ENCODE measurements at places on chromosomes 7 and 10.

DNA sequence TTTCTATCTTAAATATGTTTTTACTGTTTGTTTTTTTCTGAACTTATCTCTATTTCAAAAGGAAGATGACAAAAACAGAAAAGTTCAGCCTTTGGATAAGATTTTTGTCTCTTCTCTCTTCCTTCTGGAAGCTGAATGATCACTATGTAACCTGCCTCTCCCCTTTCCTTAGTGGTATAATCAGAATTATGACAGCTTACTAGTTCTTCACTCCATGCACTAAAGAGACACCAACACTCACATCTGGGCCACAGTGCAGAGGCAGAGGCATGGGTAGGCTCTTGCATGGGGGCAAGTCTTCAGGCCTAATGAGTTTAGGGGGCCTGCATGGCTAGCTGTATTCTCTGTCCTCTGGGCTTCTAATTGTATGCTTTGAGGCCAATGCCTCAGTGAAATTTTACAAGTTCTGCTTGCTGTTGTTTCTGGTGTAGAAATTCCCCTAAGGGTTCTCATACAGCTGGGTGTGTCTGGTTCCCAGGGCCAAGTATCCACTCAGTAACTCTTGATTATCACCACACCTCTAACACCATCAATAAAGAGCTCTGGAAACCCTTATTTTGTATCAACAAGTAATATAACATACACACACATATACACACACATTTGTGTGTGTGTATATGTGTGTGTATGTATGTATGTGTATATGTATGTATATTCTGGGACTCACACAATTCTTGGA is 96.8 kb upstream of the POM121L12 start:
- no peak for DNase-seq

DNA sequence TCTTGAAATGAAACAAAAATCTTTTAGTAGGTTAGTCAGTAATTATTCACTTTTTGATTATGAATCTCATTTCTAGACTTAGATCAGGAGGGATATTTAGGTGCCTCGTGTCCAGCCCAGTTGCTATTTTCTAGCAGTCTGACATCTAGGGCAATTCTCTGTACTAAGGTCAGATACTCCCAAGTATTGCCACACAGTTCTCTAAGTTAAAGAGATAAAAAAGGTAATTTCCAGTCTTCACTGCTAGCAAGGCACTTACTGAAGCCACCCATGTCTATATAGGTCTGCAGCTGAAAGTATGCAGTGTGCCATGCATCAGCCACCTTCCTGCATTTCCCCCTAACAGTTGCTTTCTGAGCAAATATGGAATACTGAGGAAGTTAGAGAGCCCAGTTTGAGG is 83.4 kb downstream of the PON1 start:
- DNase-seq = no peak

- DNase-seq = no peak
Measured at GRCh38 chr10:48890888-48891850, 48.5 kb downstream of the LRRC18 start.

- no peak for DNase-seq
Measured at GRCh38 chr10:4503076-4503475, 322.9 kb upstream of the AKR1E2 start.

- DNase-seq = no peak
Measured at GRCh38 chr10:106139915-106140314, 1024.6 kb downstream of the SORCS1 start.

GRCh38 chr7:66105263-66105748 is 9.3 kb upstream of the CRCP start:
- DNase-seq = no peak

DNA sequence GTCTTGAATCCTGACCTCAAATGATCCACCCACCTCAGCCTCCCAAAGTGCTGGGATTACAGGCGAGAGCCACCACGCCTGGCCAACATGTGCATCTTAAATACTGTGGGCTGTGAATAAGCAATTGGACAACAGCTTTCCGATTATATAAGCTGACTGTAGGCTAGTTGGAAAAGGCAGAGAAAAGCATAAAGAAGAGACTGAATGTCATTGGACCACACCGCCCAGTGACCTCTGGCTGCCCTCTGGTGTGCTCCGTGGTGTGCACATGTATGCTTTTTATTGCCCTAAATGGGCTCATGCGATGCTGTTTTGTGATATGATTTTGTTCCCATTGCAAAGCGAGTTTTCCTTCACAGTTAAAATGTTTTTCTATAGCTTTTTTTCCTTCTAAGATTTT is 15.4 kb upstream of the CSGALNACT2 start:
- no peak for DNase-seq

- no peak for DNase-seq
Measured at GRCh38 chr7:1488016-1488415, 16.2 kb downstream of the INTS1 start.

- DNase-seq = no peak
Measured at GRCh38 chr10:34759837-34760215, 55.3 kb downstream of the PARD3 start.

- DNase-seq = no peak
Measured at GRCh38 chr7:52119537-52119936, 802.9 kb upstream of the COBL start.

- no peak for DNase-seq
Measured at GRCh38 chr7:67866054-67866453, 869.4 kb downstream of the TYW1 start.

DNA sequence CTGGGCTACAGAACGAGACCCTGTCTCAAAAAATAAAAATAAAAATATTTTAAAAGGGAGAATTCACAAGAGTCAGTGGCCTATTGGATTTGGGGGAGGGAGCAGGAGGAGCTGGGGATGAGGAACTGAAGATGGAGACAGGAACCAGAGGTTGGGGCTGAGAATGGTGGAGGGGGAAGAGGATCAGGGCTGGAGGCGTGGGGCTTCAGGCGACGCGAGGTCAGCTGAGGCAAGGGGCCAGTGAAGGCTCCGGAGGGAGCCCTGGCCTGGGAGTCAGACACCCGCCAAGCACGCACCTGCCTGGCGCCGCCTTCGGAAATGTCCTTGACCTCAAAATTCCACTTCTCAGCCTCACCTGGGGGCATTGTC is 671 bp upstream of the CLEC2L start:
- no peak for DNase-seq

GRCh38 chr7:44646176-44646920 is 39.9 kb downstream of the OGDH start:
- DNase-seq = no peak

- DNase-seq = no peak
Measured at GRCh38 chr10:122139627-122140170, 131.4 kb upstream of the BTBD16 start.

DNA sequence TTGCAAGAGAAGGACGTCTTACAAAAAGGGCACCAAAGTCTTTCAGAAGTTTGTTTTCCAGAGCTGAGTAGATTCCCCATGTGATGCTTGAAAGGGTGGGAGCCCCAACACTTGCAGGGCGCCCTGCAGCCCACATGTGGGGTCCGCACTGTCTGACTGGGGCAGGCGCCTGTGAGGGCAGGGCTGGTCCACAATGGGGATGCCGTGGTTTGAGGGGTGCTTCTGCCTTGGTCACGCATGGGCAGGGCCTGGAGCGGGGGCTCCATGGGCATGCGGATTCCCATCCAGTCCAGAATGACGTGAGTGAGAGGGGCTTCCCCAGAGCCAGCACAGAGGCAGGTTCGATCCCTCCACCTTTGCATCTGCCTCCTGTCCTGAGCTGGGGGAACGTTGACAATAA is 101.5 kb upstream of the SHH start:
- DNase-seq = no peak

DNA sequence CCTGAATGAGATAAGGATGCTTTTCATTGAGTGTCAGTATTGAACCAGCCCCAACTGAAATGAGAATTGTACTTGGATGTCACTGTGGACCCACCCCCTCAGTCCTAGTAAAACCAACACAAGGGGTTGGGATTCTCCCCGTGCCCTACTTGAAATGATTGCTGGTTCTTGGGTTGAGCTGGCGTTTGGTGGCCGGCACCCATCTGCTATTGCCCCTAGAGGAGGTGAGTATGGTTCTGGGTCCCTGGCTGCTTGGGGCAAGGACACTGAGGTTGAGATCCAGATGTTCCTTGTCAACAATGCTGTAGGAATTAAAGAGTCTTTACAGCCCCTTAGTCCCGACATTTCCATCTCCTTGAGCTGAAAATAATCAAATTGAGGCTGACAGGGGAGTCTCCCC is 170.0 kb upstream of the ZNF32 start:
- no peak for DNase-seq

GRCh38 chr7:1232623-1233332 is at the start of gene UNCX:
Gene UNCX (plus strand): TSS chr7:1232872. CDS start chr7:1233018, 146 bp downstream.
- DNase-seq = no peak

- DNase-seq = no peak
Measured at GRCh38 chr7:42189535-42189934, 47.5 kb downstream of the GLI3 start.

DNA sequence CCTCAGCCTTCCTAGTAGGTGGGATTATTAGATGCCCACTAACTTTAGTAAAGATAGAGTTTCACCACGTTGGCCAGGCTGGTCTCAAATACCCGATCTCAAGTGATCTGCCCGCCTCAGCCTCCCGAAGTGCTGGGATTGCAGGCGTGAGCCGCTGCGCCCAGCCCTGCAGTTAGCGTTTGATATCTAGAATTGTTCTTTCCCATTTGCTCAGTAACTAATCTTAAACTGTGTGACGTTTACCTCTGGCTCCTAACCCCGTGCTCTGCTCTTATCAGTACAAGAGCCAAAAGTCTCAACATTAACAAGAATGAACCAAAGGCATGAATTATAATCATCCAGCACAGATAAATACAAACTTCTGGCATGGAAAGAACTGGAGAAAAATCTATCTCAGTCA is 47.4 kb downstream of the IGF2BP3 start:
- DNase-seq = no peak

GRCh38 chr10:124000792-124001201 is 92.6 kb downstream of the CHST15 start:
- no peak for DNase-seq

- DNase-seq = no peak
Measured at GRCh38 chr10:35874311-35875015, 232.4 kb upstream of the FZD8 start.

DNA sequence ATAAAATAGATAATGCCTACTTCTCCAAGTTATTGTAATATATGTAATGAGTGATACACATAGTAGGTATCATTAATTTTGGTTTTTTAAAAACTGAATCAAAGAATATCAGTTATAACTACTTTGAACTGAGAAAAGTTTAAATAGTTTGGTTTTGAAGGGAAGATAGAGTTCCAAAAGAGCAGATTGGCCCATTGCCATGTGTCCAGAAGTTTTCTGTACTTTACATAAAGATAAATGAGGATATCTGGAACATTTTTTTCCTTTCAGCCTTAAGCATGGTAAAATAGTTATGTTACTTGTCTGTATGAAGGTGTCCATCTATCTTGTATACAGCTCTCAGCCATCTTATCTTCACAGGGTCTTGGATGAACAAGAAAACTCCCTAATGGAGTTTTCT is 97.9 kb upstream of the MXI1 start:
- no peak for DNase-seq

GRCh38 chr7:67407392-67408071 is 410.9 kb downstream of the TYW1 start:
- no peak for DNase-seq

GRCh38 chr10:22986771-22987542 is 59.1 kb downstream of the ARMC3 start:
- no peak for DNase-seq

DNA sequence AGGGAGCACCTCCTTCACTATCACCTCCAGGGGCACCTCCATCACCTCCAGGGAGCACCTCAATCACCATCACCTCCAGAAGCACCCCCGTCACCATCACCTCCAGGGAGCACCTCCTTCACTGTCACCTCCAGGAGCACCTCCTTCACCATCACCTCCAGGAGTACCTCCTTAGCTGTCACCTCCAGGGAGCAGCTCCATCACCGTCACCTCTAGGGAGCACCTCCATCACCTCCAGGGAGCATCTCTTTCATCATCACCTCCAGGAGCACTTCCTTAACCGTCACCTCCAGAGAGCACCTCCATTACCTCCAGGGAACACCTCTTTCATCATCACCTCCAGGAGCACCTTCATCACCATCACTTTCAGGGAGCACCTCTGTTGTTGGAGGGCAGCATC is 103.0 kb downstream of the DNAJB6 start:
- DNase-seq = no peak

GRCh38 chr10:49319206-49319605 is 20.2 kb downstream of the C10orf71 start:
- DNase-seq = no peak

- DNase-seq = no peak
Measured at GRCh38 chr10:77409697-77410471, 227.7 kb downstream of the KCNMA1 start.

DNA sequence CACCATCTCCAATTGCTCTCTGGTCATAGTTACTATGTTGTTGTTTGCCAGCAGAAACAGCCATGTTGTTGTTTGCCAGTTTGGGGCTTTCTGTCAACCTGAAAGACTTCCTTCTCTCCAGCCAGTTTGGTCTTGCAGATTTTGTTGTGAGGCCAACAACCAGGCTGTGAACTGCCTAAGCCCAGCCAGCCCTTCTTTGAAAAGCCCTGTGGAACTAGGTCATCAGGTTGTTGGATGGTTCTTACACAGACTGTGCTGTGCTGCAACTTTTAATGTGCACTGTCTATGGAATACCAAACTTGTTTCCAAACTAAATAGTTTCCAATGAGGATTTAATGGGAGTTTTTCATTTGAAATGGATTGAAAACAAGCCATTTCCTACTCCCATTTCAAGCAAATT is 592.7 kb upstream of the GALNT17 start:
- DNase-seq = no peak

GRCh38 chr10:32048282-32048681 is 7.9 kb downstream of the KIF5B start:
- no peak for DNase-seq

DNA sequence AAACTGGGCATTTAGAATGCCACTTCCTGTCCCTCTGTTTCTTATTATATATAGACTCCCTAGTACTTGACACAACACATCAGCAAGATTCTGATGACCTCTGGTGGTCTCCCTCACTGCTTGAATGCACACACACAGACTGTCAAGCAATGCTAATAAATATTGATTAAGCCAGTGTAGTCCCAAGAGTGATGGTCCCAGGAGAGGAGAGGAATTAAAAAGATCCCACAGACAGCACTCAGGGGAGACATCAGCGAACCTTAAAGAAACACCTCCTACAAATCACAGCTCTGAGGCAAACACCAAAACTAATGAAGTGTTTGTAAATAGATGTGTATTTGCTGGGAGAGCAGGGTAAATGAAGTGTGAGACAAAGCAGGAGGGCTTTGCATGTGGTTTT is 1291.2 kb downstream of the XPNPEP1 start:
- no peak for DNase-seq

- no peak for DNase-seq
Measured at GRCh38 chr10:6564367-6564766, 15.7 kb downstream of the PRKCQ start.

DNA sequence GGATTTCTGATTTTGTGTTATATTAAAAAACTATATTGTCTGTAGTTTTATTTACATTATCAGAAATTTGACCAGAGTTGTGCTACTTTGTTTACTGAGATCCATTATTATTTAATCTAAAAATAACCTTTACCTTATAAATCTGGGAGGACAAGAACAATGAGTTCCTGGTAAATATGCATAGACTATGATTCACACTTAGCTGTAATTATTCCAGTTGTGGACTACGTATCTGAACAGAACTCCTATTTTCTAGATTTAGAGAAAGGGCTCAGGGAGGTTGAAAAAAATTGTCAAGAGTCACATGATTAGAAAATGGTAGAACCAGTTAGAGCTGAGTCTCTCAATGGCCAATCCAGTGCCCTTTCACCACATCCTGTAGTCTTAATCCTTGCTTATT is 4.2 kb upstream of the GPR158 start:
- DNase-seq = no peak

- no peak for DNase-seq
Measured at GRCh38 chr7:77796109-77796508, 2.1 kb downstream of the TMEM60 start.

GRCh38 chr7:136533732-136534131 is 334.7 kb upstream of the CHRM2 start:
- no peak for DNase-seq

Measured in activated T-helper 1 cell treated with anti-CD3 and anti-CD28 coated beads, Interleukin-2, amount 50 U/mL, for 16 hours (primary cell).